ENCODE measurements at places on chromosomes 3 and 15. TPM values are rescaled to one million over a fixed set of nuclear protein-coding genes. Genes with fewer than 3 reads are reported as not detected.

GRCh38 chr15:64274341-64274950, 81.5 kb downstream of the CSNK1G1 start:
- DNase-seq: no peak

DNA sequence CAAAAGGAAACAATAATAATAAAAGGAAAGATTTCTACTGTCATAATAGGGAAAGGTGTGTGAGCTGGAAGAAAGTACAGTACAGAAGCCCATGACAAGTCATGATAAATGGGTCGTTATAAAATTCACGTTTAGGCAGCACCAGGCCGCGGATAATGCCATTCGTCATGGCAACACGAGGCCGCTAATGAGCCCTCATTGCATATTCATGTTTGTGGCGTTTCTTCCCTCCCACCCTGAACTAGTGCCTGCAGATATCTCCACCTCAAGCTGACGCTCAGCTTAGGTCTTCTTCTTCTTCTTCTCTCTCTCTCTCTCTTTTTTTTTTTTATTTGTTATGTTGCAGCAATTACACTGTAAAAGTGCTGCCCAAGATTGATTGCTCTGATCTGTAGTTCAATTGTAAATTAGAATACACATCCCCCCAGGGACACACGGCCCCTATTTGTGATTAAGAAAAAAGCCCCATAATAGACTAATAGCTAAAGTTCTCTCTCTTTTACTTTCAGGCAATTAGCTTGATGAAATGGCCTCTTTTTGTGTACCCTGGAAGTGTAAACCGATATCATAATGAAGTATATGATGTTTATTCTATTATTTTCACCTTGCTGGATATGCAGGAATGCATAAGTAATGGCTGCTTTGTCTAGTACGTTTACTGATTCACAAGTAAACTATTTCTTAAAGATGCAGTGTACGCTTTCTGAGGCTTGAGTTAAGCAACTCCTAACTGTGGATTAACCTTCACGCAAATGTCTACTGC, 61.9 kb upstream of the NR2F2 start:
- DNase-seq: no peak

GRCh38 chr3:60580809-60581208, 670.4 kb downstream of the FHIT start:
- no peak for DNase-seq

DNA sequence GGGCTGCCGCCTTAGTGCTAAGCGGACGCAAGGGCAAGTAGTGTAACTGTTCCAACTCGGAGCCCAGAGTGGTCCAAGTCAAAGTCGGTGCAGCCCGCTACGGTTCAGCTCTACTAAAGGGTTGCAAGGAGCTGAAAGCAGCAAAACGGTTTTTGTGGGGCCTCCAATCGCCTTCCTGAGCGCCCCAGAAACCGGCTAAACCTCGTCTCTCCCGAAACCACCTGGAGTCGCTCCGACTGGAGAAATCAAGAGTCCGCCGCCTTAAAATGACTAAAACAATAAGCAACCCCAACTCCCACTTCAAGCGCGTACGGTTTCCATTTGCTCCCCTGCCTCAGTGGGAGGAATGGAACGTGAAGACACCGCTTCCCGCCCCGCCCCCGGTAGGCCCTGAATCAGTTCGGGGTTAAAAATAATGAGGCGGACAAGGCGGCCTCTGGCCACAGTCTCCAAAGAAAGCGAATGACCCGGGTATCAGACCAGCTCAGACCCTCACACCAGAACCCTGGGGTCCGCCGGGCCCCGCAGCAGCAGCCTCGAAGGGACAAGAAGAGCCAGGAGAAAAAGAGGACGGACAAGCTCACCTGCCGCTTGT, 401 bp downstream of the SEC11A start:
- DNase-seq: peak; percentile 67

- no peak for DNase-seq
Measured at GRCh38 chr3:157956850-157957249, 149.4 kb downstream of the SHOX2 start.

DNA sequence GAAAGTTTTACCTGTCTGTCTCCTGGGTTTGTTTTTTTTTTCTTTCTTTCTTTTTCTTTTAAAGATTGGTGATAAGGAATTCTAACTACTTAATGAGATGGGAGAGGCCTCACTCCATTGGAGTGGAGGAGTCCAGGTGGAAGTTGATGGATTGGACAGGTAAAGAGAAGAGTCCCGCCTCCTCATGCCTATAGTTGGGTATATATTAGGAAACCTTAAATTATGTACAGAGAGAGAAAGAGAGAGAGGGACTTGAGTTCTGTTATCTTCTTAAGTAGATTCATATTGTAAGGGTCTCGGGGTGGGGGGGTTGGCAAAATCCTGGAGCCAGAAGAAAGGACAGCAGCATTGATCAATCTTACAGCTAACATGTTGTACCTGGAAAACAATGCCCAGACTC, 158.2 kb downstream of the TP63 start:
- no peak for DNase-seq

GRCh38 chr3:135034291-135034768, 239.3 kb downstream of the EPHB1 start:
- DNase-seq: no peak

GRCh38 chr3:188878076-188878475, 293.7 kb upstream of the TPRG1 start:
- no peak for DNase-seq

GHRL gene
- not detected for total RNA-seq

GRCh38 chr3:197169028-197169427, 129.4 kb downstream of the DLG1 start:
- DNase-seq: no peak

GRCh38 chr15:58329781-58330671, 101.8 kb upstream of the LIPC start:
- DNase-seq: no peak

DNA sequence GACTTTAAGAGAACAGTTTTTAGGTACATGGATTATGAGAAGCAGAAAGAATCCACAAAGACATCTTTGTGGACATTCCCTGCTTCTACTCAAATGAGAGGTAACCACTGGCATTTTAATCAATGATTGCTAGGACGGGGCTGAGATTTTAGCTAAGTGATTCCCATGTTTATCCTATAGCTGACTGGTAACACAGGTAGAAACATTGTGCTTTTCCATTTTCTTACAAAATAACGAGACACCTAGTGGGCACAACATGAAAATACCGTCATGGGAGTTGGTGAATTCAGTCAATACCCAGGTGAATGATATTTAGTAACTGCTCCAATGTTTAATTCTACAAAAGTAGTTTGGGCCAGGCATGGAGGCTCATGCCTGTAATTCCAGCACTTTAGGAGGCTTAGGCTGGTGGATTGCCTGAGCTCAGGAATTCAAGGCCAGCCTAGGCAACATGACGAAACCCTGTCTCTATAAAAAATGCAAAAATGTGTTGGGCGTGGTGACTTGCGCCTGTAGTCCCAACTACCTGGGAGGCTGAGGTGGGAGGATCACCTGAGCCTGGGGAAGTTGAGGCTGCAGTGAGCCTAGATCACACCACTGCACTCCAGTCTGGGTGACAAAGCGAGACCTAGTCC, 37.2 kb upstream of the DENND4A start:
- DNase-seq: no peak

- no peak for DNase-seq
Measured at GRCh38 chr3:133055339-133055738, 17.1 kb downstream of the TMEM108 start.

- peak; percentile 85 for DNase-seq
Measured at GRCh38 chr3:11719406-11720303, 75.9 kb upstream of the VGLL4 start.

All from sigmoid colon (tissue), 7 donors.